IMR-90 (cell line): ENCODE measurements at places on chromosomes 5 and 9.

DNA sequence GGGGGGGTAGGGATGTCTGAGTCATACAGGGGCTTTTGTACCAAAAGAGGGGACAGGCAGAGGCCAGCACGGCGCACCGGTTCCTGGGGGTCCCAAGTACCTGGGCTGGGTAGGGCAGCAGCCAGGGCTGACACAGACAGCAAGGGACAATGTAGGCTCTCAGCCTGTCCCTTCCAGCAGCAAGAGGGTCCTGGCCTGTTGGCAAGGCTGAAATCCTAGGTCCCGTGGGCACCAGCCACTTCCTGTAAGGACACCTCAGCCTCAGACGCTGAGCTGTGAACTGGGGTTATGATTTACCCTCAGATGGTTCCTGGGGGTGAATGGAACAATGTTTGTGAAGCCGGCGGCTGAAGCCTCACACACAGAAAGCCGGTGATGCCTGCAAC is 41.3 kb downstream of the NACC2 start:
- DNase-seq: no peak

GRCh38 chr5:80229902-80230255 is 26.0 kb downstream of the SERINC5 start:
- DNase-seq: no peak

GRCh38 chr5:115522832-115523403 is 21.7 kb downstream of the FEM1C start:
- DNase-seq: no peak

GRCh38 chr5:43437062-43437660 is 25.0 kb upstream of the CCL28 start:
- DNase-seq: no peak

DNA sequence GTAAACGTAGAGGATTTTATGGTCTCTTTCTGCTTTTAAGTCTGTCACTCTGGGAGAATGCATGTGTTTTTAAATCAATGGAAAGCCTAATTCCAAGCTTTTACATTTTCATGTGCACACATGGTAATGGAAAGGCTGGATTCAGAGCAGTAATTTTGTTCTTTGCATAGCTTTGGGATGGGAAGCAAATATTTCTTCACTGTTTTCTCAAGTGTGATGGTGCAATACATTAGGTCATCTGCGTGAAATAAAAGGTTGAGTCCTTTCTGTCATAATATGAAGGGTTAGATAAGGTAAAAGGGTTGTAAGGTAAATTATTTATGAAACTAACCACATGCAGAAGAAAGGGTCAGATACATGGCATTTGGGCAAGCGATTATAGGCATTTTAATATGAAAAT is 88.2 kb upstream of the NR3C1 start:
- no peak for DNase-seq

DNA sequence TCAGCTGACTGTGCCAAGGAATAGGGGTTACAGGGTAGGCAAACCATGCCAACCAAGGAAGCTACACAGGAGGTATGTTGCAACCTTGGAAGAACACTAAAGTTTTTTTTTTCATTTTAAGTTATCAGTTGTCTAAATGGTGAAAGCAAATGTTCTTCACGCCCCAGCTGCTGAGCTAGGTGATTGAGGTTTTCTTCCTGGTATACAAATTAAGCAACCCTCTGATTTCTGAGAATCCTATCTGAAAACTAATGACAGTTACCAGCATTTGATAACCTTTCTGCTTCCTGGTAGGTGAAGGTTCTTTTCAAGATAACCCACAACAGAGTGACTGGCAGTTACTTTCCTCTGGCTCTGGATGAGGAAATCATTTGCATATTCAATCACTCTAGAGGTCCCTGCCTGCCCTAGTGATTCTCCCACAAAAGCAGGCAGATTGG is 194.9 kb downstream of the ATP10B start:
- DNase-seq: no peak

DNA sequence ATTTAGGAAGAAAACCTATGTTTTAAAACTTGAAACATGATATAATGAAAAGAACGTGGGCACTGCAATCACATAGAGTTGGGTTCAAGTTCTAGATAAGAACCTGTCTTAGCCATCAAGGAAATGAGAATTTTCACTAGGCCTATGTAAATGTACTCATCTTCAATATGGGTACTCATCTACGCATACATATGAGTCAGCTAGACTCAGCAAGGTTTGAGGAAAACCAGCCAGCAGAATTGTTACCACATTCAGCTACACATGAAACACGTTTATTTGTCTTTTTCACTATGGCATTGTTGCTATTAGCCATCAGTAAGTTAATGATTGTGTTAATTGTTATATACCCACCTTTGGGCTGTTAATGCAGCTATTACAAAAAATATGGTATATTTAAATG is 146.3 kb downstream of the CHSY3 start:
- no peak for DNase-seq

DNA sequence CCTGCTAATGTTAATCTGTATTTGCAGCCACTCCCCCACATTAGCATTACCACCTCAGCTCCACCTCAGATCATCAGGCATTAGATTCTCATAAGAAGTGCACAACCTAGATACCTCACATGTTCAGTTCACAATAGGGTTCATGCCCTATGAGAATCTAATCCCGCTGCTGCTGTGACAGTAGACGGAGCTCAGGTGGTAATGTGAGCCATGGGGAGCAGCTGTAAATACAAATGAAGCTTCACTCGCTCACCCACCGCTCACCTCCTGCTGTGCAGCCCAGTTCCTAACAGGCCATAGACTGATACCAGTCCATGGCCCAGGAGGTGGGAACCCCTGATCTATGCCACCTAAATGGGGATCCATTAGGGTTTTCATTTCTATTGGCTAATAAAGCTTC is 6.1 kb upstream of the HNRNPA0 start:
- DNase-seq: no peak

DNA sequence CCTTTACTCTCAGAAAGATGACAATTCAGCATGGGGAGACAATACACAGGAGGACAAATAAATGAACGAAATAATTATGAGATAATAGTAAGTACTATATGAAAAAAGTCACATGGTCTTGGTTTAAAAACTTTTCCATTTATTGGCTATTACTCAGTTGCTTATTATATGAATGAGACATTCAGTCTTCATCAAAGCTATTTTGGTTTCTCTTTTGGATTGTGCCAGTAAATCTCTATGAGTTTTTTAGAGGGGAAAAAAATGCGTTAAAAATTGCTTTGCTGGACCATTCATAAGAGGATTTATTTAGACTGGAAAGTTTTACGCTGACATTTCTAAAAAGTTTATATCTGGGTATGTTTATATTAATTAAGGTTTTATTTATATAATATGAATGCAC is 137.7 kb downstream of the AOPEP start:
- peak; percentile 44 for DNase-seq

GRCh38 chr9:71806901-71807307 is 38.6 kb upstream of the CEMIP2 start:
- peak; percentile 67 for DNase-seq

DNA sequence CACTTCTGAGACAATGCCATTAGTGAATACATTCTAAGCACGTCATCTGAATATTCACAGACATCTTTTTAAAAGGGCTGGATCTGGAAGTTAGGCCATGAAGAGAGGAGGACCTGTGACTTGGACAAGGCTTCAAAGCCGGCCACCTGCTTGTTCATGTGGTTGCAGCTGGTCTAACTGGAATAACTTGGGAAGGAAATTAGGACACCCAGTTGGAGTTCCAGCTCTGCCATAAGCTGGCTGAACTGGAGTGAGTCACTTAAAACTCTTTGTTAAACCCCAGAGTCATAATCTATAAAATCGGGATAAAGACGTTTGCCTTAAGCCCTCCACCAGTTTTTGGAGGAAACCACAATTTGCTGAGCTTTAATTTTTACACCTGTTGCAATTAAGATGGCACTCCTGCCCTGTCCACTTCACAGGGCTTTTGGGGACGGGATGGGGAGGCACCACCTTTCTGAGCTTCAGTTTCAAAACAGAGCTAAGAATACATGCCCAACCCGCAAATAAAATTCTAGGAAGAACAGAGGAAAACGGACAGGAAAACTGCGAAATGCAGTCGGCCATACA is 536 bp upstream of the STX17 start:
- peak; percentile 6 for DNase-seq

DNA sequence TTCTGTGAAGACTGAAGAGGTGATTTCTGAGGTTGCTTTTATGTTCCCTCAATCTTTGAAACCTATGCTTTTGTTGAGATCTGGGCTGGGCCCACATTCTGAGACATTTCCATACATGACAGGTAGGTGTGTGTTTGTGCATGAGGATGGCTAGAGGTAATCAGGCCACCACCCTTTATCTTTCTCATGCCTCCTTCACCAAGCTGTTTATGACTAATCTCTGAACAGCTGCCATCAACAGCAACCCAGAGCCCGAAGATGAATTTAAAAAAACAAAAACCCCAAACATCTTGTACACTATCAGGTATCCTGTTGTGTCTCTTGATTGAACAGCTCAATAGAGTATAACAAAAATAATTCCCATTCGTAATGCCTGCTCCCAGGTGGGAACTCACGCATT is 12.6 kb upstream of the C5orf46 start:
- no peak for DNase-seq

- DNase-seq: no peak
Measured at GRCh38 chr5:78509884-78510769, 138.4 kb downstream of the LHFPL2 start.

GRCh38 chr5:133957080-133957479 is 11.3 kb downstream of the C5orf15 start:
- DNase-seq: no peak

- peak; percentile 34 for DNase-seq
Measured at GRCh38 chr9:87898151-87898550, 15.5 kb downstream of the SPATA31E1 start.

GRCh38 chr5:25544652-25545249 is 900.0 kb upstream of the CDH10 start:
- no peak for DNase-seq

DNA sequence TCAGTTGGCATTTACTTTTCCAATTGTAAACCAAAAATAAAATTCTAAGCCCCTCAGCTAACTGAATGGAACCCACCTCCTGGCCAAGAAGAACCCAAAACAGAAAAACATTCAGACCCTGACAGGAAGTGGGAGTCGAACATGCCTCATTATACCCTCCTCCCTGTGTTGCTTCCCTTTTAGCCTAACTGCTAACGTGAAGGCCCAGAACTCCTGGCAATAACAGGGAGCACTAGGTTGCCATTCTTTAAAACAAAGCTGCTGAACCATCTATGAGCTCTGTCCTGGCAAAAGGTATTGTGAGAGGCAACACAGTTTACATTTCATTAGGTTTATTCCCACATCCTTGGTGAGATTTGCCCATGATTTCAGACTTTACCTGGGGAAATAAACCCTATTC is 481.4 kb downstream of the CHSY3 start:
- no peak for DNase-seq

DNA sequence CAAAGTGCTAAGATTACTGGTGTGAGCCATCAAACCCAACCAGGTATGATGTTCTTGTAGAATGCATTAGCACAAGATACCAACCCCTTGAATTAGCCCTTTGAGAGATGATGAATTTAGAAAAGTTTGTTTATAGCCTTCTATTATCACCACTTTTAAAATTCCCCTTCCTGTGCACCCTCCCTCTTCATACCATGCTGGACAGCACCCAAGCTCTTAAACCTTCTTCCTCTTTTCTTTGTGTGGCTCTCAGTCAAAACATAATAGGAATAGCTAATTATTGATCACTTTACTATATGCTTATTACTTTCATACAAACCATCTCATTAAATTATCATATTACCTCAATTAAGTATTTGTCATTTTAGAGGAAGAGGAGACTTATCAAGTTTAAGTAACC is 87.6 kb upstream of the TMED7 start:
- no peak for DNase-seq

- no peak for DNase-seq
Measured at GRCh38 chr5:179228341-179229121, 116.7 kb downstream of the ADAMTS2 start.

DNA sequence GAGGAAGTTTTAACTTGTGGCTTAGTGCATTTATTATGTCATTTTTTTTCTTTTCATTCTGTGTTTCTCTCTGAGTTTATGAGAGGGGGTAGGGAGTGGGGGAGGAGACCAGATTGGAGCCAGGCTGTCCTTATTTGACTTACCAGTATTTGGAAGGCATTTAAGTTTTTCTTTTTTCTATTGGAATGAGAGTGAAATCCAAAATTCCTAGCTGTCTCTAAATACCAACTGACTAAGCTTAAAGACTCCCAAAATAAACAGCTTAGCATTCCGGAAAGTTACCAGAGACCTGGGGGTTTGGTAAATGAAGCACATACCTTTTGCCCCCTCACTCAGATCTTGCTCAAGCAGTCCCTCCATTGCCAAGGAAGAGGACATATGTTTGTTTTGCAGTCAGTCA is 581.9 kb upstream of the BRINP1 start:
- DNase-seq: peak; percentile 72

- peak; percentile 66 for DNase-seq
Measured at GRCh38 chr9:130333041-130333711, 67.6 kb downstream of the HMCN2 start.

DNA sequence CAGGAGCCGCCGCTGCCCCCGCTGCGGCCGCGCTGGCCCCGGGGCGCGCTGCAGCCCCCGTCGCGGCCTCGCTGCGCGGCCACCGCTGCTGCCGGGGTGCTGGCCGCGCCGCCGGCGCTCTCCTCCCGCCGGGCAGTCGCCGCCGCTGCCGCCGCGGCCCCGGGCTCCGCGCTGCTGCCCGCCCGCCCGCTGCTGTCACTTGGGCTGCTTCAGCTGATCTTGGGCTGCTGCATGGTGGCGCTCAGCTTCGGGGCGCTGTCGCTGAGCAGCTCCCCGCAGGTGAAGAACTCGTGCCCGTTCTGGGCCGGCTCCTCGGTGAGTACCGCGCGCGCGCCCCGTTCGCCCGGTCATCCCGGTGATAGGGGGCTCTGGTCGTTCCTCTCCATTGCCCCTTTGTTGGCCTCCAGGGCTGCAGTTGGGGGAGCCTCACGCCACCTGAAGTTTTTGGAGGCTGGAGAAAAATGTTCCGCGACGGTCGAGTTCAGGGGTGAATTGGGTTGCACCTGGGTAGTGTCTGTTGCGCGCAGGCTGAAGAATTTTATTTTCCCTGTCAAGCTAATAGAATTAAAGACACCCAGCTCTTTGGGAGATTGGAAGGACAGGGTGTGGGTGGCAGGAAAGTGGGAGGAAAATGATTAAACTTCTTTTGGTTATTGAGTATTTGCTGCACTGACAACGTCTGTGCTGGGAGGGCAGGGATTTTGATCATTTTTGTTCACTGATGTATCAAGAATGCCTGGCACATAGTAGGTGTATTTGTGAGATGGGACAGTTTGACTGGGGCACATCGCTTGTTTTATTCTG is 596 bp downstream of the ENTREP1 start:
- DNase-seq: no peak

- DNase-seq: no peak
Measured at GRCh38 chr5:52269401-52269800, 518.3 kb upstream of the ITGA1 start.

GRCh38 chr5:142059304-142059940 is 46.6 kb upstream of the GNPDA1 start:
- DNase-seq: no peak

GRCh38 chr9:15178631-15179030 is 128.4 kb downstream of the TTC39B start:
- no peak for DNase-seq

GRCh38 chr5:103408408-103408807 is 149.8 kb downstream of the MACIR start:
- no peak for DNase-seq

- peak; percentile 65 for DNase-seq
Measured at GRCh38 chr5:75611311-75612225, at the start of gene ANKDD1B. ANKDD1B (plus strand) TSS chr5:75611453; CDS start chr5:75611635, 182 bp downstream.
